Stimulated activated naive CD8-positive, alpha-beta T cell treated with anti-CD3 and anti-CD28 coated beads, Interleukin-15, Interleukin-2, amounts not matched to agents 100 U/mL and 50 U/mL, for 24 hours (primary cell): ENCODE measurements at places on chromosomes 2 and 18.

- DNase-seq: no peak
Measured at GRCh38 chr2:46601328-46601963, 122.1 kb downstream of the TMEM247 start.

- DNase-seq: no peak
Measured at GRCh38 chr18:40108596-40108995, 1846.4 kb upstream of the PIK3C3 start.

- DNase-seq: no peak
Measured at GRCh38 chr2:177592397-177592796, 199.8 kb downstream of the AGPS start.

- DNase-seq: no peak
Measured at GRCh38 chr18:5973099-5973498, 77.8 kb upstream of the TMEM200C start.

- DNase-seq: peak; percentile 41
Measured at GRCh38 chr2:148876595-148877402, 1.8 kb downstream of the KIF5C start.

DNA sequence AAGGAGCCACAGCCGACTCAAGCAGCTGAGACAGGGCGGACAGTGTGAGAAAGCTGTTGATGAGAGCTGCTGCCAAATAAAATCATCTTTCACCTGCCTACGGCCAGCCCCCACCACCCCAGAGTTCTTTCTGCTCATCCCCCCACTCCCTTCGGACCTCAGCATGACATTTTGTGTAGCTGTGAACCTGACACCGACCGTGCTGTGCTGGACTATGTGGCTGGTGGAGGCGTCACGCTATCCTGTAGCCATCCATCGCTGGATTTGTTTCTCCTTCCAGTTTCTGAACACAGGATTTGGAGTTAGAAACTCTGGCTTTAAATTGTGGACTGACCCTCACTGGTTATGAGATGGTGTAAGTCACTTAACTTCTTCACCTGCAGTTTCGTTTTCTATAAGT, 317.3 kb downstream of the DCDC2C start:
- DNase-seq: no peak

DNA sequence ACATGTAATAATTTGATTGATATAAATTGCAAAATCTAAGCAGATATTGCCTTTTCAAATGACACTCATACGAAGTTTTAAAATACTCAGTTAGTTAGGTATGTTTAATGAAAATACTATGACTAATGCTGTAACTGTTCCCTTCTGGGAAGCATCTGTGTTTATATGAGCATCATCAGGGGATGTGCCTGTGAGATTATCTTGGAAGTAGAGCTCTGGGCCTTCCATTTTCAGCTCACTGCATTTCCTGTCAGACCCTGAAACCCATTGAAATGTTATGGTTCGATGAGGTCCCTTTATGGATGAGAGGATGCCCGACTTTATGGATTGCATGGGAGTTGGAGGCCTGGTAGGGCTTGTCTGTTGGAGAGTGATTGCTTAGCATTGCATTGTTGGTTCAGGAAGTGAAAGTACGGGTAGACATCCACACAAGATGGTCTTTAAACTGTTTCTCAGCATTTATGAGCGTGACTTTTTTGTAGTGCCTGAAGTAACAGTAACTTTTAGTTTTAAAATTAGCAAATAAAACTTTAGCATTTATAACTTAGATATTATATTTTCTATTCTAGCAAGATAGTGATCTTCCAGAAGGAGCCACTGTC, 28.7 kb downstream of the ELP2 start:
- no peak for DNase-seq

DNA sequence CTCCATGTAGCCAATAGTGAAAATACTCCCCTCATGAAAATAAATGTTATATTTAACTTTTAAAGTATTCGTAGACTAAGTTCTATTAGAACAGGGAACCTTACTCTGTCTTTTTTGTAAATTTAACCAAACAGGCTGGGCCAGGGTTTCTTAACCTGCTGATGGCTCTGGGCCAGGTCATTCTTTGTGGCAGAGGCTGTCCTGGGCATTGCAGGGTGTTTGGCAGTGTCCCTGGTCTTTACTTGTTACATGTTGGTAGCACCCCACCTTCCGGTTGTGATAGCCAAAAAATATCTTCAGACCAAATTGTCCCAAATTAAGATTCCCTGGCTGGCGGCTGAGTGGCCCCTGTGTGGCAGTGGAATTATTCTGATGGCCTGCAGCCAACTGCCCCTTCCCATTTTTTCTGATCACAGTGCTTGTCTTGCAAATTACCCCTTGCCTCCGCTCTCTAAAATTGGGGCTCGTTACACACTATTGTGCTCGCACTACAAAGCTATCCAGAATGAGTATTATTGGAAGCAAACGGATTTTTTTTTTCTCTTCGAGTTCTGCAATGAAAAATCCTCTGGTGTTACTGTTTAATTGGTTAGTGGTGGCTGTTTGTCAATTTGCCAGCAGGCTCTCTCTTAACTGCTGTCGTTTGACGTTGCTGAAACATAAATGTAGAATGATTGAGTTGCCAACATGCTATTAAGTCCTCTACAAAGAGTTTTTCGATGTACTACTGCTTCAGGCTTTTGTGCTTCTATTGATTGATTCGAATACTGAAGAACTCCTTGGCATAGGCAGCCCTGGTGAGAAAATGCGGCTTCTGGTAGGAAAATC, 216.9 kb downstream of the SH3RF3 start:
- no peak for DNase-seq

DNA sequence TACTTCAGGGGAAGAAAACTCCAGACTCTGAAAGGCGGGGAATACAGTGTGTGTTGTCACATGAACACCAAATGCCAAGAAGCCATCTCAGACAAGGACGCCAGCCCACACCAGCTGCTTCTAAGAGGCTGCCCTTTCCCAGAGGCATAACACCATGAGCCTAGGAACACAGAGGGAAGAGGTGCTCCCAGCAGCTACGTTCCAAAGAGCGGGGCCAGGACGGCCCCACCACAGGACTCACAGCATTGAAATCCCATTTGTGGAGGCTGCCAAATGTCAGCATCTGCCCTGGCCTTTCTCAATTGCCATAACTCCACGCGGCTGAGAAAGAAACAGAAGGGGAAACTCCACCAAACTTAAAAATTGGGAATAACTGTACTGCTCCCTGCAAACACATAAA, 20.1 kb upstream of the ID2 start:
- DNase-seq: no peak
